ENCODE measurements at places on chromosomes 2 and 18.

DNA sequence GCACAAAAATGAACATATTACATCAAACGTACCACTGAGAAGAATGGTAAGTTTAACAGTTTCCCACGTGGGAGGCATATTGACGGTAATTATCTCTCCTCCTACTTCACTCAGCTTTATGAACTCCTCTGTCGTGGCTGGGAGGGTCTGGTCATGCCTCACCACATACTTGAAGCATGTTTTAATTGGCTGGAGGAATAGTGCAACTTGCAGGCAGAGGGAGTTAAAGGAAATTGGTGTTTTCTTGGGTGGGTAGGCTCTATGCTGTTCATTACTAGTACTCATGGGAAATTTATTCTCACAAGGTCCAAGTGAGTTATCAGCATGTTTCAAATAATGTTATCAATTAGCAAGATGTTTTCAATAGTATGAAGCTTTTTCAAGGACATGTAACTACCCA is 767.0 kb downstream of the PLCL1 start:
- DNase-seq, result peak; percentile 1

- no peak for DNase-seq
These were observed 799 bp downstream of the SYT4 start for GRCh38 chr18:43276491-43276890.

- no peak for DNase-seq
These were observed 23.6 kb upstream of the LTBP1 start for GRCh38 chr2:32923109-32923508.

GRCh38 chr2:64401529-64401880 is 52.5 kb upstream of the LGALSL start:
- DNase-seq, result no peak

GRCh38 chr2:102251042-102251848 is 60.1 kb upstream of the IL1RL1 start:
- DNase-seq, result peak; percentile 23

DNA sequence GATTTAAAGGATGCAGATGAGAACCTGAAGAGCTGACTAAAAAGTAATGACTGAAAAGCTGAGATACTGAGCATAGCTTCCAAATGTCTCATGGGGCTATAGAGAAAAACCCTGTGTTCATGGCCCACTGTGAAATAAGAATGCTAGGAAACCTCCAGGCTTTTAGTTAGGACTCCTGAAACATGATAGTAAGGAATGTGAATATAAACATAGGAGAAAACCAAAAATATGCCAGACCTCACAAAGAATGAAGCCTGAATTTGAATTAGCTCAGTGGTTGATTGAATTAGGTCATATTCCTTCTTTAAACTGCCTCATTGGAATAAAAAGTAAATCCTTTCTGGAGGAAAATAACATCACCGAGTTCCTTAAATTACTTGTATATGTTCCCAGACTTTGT is 194.5 kb upstream of the NXPH2 start:
- DNase-seq, result no peak

DNA sequence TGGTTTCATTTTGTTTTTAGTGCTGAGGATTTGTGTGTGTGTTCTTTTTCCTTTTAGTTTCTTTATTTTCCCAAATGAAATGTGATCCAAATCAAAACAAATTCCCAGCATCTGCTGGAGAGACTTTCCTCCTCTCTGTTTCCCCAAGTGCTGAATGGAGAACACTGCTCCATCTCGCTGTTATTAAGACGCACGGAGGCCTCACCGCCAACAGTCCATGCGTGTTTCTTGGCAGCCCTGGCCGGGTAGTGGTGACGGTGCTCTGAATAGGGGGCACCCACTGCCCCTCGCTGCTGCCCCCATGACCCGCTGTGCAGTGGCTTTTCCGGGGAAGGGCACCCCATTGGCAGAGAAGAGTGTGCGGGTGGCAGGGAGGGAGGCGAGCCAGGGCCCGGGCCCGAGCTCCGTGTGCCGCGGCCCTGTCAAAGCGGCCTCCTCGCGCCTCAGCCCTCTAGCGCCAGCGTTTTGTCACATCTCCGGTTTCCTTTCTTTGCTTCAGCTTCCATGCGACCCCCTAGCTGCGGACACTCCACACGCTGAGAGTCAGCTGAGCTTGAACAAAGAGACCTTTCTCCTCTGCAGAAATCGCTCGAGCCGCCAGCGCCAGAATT is 473.7 kb upstream of the SALL3 start:
- no peak for DNase-seq

GRCh38 chr2:239344857-239345216 is 56.0 kb downstream of the HDAC4 start:
- DNase-seq, result no peak

DNA sequence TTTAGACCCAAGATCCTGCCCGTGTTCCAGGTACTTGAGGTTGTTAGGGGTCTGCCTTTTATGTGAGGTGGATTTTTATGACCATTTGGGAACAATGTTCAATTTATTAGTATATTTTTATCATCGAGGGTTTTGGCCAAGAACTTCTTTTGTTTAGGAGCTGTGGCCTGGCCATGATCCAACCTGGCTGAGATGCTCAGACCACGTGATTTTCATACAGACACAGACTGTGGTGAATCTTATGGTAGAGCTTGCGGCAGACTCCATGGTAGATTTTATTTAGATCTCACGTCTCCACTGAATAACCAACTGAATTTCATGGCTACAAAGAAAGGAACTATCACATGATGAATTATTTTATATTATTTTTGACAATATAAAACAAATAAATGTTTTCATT is 405.5 kb upstream of the VWC2L start:
- DNase-seq, result no peak

DNA sequence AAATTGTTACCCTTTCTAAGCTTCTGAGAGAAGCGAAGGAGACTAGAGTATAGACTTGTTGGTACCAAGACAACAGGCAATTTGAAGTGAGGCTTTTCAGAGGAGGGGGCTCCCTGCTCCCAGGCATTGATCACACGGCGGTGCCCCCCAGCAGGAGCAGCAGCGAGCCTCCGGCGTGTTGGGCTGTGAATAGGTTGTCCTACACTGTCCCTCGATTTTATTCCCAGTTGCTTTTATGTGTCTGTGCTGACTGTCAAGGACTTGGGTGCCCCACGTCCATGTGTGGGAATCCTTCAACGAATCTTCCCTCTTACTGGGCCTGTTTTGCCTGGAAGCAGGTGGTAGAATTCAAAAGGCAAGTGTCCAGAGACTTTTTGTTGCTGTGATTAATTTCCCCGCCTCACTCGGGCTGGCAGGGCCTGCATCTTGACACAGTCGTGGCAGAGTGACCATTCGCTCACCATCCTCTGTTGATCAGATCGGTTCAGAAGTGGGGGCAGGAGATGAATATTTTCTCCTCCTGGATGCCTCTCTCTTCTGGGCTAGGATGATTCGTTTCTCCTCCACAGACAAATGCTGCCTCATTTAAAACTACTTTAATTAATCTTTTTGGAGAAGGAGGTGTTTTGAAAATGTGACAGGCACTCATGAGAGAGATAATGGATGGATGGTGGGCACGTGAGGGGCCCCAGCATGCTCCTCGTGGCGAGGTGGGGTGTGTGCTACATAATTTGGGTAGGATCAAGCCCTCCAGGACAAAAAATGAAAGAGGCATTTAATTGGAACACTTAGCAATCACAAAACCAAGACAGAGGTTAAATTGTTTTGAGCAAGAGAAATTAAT is 77.6 kb downstream of the SMIM21 start:
- DNase-seq, result no peak

DNA sequence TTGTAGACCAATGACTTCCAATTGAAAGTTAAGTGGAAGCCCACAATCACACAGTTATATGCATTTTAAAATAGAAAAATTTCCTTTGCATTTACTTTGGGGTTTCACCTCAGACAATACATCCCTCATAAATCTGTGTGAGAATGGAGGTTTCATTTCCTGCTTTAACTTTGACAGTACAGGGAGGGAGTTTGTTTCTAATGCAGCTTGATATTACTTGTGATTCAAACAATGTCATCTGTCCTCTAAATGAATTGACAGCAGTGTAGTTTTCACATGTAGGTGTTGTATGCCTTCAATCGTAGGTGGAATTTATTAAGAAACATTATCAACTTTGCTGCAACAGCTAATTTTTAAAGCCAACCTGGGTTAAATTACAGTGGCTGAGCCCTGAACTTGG is 75.2 kb downstream of the TMEFF2 start:
- no peak for DNase-seq

GRCh38 chr18:58338141-58338540 is 290.8 kb downstream of the ALPK2 start:
- no peak for DNase-seq

DNA sequence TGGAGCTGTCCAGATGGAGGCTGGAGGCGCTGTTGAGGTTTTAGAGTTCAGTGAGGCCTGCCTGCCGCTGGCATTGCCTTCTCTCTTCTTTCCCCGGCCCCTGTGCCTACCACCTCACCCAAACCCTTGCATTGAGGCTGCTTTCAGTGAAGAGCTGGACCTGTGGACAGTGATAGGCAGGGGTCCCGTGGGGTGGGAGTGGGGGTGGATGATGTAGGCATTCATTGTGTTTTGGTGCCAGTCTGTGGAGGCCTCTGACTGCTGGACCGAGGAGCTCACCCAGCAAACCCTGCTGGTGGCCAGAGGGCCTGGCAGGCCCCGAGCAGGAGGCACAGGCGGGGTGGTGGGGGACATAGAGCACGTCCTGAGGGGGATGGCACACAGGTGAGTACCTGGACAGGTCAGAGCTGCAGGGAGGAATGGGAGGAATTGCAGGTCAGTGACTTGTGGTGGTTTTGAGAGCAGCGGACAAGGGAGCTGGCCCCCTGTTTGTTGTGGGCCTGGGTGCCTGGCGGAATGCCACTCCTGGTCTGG is 35.6 kb downstream of the NGEF start:
- no peak for DNase-seq

- no peak for DNase-seq
These were observed 15.1 kb downstream of the KLF11 start for GRCh38 chr2:10058251-10059015.

DNA sequence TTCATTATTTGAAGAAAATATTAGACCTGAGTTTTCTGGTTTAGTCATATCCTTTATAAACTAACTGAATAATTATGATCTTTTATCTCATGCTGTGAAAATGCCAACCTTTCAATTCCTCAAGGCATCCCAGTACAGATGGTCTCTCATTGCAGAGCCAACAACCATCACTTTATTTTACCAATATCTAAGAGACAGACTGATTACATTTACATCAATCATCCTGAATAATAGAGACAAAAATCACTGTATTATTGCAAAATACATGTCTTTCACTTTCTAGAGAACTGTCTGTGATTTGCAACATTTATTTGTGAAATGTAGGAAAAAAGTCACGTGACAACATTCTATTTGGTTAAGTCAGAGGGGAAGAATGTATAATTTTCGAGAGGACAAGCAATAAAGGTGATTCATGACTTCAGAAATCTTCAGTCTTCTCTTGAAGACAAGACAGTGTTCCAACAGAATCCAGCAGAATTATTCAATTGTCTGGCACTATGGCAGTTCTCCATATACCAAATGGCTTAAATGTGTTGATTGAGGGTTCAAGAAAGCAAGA is 503.6 kb upstream of the SYT4 start:
- DNase-seq, result no peak

DNA sequence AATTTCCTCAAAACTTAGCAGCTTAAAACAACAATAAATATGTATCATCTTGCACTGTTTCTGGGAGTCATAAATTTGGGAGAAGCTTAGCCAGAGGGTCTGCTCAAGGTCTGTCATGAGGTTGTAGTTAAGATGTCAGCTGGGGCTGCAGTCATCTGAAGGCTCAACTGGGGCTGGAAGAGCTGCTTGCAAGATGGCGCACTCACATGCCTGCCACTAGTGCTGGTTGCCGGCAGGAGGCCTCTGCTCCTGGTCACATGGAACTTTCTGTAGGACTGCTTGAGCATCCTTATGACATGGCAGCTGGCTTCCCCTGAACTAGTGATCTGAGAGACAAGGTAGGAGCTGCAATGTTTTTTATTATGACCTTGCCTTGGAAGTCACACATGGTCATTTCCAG is 215.5 kb upstream of the HAAO start:
- no peak for DNase-seq

DNA sequence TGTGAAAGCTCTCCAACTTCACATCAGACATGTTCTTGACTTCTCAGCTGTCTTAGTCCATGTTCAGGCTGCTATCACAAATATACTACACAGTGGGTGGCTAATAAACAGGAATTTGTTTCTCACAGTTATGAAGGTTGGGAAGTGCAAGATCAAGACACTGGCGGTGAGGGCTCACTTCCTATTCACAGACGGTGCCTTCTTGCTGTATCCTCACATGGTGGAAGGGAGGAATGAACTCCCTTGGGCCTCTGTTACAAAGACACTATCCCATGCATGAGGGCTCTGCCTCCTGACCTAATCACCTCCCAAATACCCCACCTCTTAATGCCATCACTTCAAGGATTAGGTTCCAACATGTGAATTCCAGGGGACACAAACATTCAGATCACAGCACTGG is 9.7 kb downstream of the UXS1 start:
- DNase-seq, result no peak

DNA sequence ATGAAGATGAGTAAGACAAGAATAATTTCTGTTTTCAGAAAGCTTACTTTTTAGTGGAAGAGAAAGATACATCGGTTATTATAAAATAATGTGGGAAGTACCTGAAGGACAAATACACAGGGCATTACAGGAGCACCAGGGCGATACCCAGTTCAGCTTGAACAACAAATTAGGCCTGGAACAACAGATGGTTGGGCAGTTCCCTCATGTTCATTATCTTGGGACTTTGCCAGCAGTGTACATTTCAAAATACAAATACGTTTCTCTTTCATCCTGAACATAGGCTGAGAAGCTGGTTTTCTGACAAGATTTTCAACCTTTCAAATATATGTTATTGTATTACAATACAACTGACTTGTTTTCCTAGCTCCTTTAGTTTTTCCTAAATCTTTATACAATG is 79.6 kb downstream of the TGIF1 start:
- DNase-seq, result no peak

DNA sequence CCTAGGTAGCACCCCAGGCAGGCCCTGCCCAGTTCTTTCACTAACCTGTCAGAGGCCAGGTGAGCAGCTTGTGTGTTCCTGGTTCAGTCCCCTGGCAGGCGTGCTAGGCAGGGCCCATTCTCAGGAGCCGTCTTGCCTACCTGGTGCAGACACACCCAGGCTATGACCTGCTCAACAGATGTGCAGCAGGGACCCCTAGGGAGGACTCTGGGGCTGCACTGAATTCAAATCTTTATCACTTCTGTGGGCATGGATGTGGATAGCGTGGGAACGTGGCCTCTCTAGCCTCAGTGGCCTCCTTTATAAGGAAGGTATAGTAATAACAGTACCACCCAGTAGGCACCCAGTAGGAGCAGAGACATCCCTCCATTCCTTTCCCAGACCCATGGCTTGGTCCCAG is 48.4 kb downstream of the PLEKHB2 start:
- DNase-seq, result no peak

Data from right renal cortex interstitium (tissue), 3 donors.